ENCODE measurements at places on chromosomes 12 and 14.

- H3K36me3 ChIP-seq = no peaks in the 10 kb centered on the region
- no peak for DNase-seq
- H3K4me3 ChIP-seq = no peak overlapping the region
These were observed 189.6 kb upstream of the SFSWAP start for GRCh38 chr12:131521326-131521725.

DNA sequence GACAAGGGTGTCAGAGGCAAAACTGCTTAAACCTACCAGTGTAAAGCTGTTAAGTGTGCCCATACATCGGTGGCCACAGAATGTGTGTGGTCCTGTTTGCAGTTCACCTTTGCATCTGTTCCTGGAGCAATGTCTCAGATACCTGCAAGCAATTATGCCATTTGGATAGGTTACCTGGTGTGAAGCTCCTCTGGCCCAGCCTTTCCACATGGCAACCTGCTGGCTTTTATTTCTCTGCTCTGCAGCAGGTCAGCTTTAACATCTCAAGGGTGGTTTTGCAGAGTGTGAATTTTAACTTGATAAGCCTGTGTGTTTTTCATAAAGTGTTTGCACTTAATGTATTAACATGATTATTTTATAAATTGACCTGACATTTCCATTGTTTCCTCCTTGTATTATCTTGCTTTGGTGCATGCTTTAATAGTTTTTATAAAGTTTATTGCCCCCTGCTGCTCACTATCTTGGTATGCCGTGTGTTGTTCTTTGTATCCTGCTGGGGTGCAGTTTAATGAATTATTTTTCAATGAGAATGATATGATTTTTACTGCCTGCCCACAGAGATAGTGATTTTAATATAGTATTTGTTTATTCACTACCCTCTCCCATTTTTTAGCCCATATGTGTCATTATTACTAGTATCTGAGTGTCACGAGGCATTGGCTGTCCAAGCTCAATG lies 403.8 kb downstream of the NPAS3 start:
- H3K4me3 ChIP-seq = no peak overlapping the region
- no peak overlapping the region for H3K27ac ChIP-seq
- H3K36me3 ChIP-seq = peaks cover 2% of the 10 kb centered on the region
- H3K4me1 ChIP-seq = peaks cover 6% of the 10 kb centered on the region
- no peak for DNase-seq

GRCh38 chr12:122183588-122183940 lies 641 bp downstream of the LRRC43 start:
- H3K27me3 ChIP-seq = peaks cover 9% of the 10 kb centered on the region
- peaks cover 4% of the 10 kb centered on the region for H3K4me1 ChIP-seq
- DNase-seq = no peak
- no peaks in the 10 kb centered on the region for H3K36me3 ChIP-seq
- H3K4me3 ChIP-seq = peak overlapping the region; percentile 62

DNA sequence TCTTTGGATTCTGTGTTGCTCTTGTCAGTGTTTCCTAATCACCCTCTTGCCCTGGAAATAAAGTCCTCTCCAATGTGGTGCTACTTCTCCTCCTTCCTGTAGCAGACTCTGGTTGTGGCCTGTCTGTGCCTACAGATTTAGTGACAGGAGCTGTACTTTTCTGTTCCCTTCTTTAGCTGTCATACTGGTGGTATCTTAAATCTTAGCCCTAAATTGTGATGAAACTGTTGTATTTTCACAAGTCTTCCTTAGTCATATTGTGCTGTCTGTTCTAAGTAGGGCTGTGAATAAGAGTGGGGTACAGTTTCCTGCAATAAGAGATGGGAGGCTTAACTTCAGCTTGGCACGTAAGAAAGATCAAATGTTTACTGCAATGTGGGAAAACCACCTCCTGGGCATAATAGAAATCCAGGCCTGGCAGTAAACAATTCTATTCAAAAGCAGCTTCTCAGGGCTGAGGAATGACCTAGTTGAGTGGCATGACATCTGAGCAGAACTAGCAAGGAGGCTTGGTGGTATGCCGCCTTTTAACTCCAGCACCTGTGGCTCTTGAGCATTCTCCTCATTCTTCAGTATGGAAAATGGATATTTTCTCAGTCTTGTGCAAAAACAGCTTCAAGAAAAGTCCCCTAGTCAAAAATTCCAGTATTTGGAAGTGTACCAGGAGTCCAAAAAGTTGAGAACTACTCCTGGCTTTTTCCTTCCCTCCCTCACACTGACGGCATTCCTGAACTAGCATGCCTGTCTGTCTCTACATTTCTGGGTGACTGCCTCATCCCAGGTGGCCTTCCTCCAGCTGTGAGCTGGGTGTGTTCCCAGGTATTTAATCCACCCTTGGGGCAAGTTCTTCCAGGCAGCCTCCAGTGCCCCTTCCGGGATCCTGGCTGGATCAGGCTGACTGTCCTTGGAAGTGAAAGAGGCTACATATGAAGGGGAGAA lies 19.5 kb downstream of the ANO6 start:
- H3K27ac ChIP-seq = peak overlapping the region; percentile 90
- H3K4me3 ChIP-seq = no peak overlapping the region
- no peaks in the 10 kb centered on the region for H3K27me3 ChIP-seq
- peaks cover 53% of the 10 kb centered on the region for H3K4me1 ChIP-seq
- H3K36me3 ChIP-seq = peaks cover 10% of the 10 kb centered on the region

DNA sequence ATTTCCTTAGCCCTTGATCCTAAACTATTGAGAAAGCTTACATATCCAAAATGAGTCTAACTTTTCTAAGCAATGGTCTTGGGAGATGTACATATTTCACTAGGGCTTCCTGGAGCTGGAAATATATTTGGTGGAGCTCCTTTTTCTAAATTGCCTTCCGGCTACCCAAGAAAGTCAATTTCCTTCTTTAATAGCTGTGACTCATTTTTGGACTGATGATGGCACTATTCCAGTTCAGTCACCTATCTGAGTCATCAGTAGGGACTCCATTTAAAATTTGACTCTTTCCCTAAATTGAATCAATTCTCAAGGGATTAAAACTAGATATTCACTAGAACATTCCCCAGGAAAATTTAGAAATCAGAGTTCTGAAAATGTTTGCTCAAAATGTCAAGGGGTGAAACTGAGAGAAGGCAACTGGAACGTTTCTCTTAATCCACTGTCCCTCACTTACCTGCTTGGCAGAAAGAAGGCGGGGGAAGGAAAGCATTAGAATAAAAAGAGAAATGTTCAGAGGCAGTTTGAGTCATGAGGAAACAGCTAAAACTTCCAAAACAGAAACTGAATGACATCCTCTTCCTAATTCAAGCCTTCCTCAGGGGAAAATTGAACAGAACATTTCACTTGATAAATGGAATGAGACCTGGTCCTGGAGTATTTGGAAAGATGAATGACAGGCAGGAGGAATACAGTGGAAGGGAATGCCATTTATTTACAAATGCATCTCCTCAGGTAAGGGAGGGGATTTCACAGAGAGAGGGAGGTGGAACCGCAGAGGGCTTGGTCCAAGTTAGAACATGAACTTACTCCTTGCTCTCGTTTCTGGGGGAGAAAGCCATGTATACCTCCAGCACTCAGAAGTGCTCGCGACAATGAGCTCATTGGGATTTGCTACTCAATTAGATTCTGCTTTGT lies 91.2 kb downstream of the RGS6 start:
- H3K36me3 ChIP-seq = no peaks in the 10 kb centered on the region
- H3K4me1 ChIP-seq = no peaks in the 10 kb centered on the region
- DNase-seq = no peak
- H3K27ac ChIP-seq = no peak overlapping the region
- H3K4me3 ChIP-seq = no peak overlapping the region

- no peaks in the 10 kb centered on the region for H3K4me1 ChIP-seq
- DNase-seq = no peak
- H3K27ac ChIP-seq = no peak overlapping the region
- no peak overlapping the region for H3K4me3 ChIP-seq
These were observed 2.8 kb downstream of the SLC25A47 start for GRCh38 chr14:100325958-100326357.

DNA sequence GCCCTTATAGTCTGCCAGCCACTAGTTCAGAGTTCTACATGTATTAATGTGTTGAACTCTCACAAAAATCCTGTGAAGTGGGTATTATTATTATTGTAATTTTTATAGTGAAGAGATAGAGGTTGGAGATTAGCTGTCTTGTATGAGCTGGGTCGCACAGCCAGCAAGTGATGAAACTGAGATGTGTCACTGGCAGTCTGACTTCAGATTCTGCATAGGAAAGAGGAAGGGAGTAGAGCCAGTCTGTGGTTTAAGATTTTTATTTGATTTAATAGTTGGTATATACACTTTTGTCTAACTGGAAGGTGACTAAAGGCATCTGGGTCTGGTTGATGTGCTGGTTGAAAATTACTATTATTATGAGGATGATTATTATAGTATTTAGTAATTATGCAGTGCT lies 5.8 kb upstream of the FRS2 start:
- H3K27ac ChIP-seq = no peak overlapping the region
- no peaks in the 10 kb centered on the region for H3K36me3 ChIP-seq
- no peaks in the 10 kb centered on the region for H3K27me3 ChIP-seq
- no peak for DNase-seq
- peaks cover 10% of the 10 kb centered on the region for H3K4me1 ChIP-seq

DNA sequence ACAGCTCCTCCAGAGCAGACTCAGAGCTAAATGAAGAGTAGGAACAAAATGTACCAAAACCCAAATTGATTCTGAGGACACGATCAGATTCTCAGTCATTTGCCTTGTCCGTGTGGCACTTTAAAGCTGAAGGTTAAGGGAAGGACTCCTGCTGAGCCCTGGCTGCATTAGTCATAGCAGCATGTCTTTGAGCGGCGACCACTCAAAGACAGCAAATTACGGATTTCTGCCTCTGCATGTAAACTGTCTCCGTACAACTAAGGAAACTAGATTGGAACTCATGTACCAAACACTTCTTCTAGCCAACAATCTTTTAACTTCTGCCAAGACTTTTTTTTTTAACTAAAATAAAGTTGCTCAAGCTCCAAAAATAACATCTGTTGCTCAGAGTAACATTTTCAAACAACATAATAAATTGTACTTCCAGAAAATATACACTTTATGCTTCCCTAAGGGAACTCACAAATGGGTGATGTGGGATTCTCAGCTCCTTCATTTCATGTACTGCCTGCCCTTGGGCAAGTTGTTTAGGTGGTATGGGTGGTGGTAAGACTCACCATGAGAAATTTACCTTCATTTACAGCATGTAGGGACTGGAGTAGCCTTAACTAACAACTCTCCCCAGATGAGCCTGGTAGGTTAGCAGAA lies 56.1 kb downstream of the RERG start:
- no peaks in the 10 kb centered on the region for H3K36me3 ChIP-seq
- no peak overlapping the region for H3K27ac ChIP-seq
- H3K4me1 ChIP-seq = no peaks in the 10 kb centered on the region
- H3K27me3 ChIP-seq = no peaks in the 10 kb centered on the region
- no peak overlapping the region for H3K4me3 ChIP-seq
- no peak for DNase-seq

DNA sequence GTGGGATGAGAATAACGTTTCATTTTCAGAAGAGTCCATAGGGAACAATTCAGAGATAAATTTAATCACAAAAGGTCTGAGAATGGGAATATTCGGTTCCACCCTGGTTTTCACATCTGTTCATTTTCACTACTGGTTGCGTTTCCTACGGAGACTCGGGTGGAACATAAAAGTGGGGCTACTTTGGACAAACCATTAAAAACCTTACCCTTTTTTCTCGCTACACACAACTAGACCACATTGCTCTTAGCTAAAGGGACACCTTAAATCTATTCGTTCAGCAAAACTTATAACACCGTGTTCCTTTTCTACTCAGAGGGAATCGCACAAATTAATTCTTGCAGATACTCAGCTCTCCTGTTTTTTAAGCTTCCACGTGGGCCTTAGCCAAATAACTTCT lies 1.0 kb upstream of the SUDS3 start:
- H3K4me1 ChIP-seq = peaks cover 40% of the 10 kb centered on the region
- H3K27ac ChIP-seq = no peak overlapping the region
- peaks cover 26% of the 10 kb centered on the region for H3K27me3 ChIP-seq
- no peak for DNase-seq
- no peaks in the 10 kb centered on the region for H3K36me3 ChIP-seq

- peaks cover 27% of the 10 kb centered on the region for H3K4me1 ChIP-seq
- DNase-seq = no peak
- no peak overlapping the region for H3K27ac ChIP-seq
- no peak overlapping the region for H3K4me3 ChIP-seq
These were observed 156.5 kb downstream of the PRKCH start for GRCh38 chr14:61477712-61478462.

GRCh38 chr12:108595711-108596647 lies 1.9 kb downstream of the TMEM119 start:
- no peak overlapping the region for H3K4me3 ChIP-seq
- H3K27ac ChIP-seq = no peak overlapping the region
- no peak for DNase-seq
- no peaks in the 10 kb centered on the region for H3K36me3 ChIP-seq

DNA sequence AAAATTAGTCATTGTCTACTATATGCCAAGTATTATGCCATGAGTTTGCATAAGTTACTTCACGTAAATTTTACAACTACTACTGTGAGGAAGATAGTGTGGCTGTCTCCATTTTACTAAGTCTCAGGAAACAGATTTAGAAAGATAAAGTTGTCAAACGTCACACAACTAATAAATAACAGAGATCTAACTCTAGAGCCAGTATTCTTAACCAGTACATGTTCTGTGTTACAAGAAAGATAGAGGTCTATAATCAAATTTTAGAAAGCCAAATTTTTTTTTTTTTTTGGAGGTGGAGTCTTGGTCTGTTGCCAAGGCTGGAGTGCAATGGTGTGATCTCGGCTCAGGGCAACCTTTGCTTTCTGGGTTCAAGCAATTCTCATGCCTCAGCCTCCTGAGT lies 14.2 kb downstream of the CLEC4C start:
- H3K4me1 ChIP-seq = peaks cover 19% of the 10 kb centered on the region
- no peaks in the 10 kb centered on the region for H3K36me3 ChIP-seq
- H3K27ac ChIP-seq = no peak overlapping the region
- no peak overlapping the region for H3K4me3 ChIP-seq
- no peak for DNase-seq

GRCh38 chr12:27333403-27334009 lies 870 bp downstream of the BMAL2 start:
- H3K4me1 ChIP-seq = peaks cover 19% of the 10 kb centered on the region
- H3K27ac ChIP-seq = no peak overlapping the region
- H3K4me3 ChIP-seq = peak overlapping the region; percentile 92
- peak; percentile 10 for DNase-seq

DNA sequence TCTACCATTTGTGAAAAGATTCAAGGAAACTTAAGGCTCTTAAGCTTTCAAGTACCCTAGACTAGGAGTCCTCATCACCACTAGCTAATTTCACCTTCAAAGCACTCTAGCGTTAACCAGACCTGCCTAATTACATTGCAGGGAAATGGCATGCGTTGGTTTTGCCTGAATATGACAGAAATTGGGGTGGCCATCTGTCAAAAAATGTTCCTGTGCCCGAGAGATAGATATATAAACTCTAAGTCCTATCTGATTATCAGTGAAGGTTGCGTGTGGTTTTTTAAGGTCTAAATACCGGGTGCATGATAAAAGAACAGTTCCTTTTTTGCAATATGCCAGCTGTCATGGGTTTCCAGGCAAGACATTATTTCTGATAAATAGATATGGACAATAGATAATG lies 48.3 kb downstream of the SPRING1 start:
- H3K27me3 ChIP-seq = peaks cover 22% of the 10 kb centered on the region
- H3K36me3 ChIP-seq = no peaks in the 10 kb centered on the region
- no peak overlapping the region for H3K4me3 ChIP-seq
- DNase-seq = no peak
- H3K4me1 ChIP-seq = peaks cover 17% of the 10 kb centered on the region

- H3K36me3 ChIP-seq = peaks cover 9% of the 10 kb centered on the region
- no peak for DNase-seq
- H3K27me3 ChIP-seq = peaks cover 2% of the 10 kb centered on the region
- peaks cover 31% of the 10 kb centered on the region for H3K4me1 ChIP-seq
- no peak overlapping the region for H3K27ac ChIP-seq
These were observed 2.1 kb downstream of the TINF2 start for GRCh38 chr14:24240110-24240918.

- H3K27ac ChIP-seq = no peak overlapping the region
- peaks cover 15% of the 10 kb centered on the region for H3K4me1 ChIP-seq
- H3K27me3 ChIP-seq = no peaks in the 10 kb centered on the region
- DNase-seq = no peak
- no peaks in the 10 kb centered on the region for H3K36me3 ChIP-seq
These were observed 162.2 kb upstream of the EGLN3 start for GRCh38 chr14:34113005-34113511.

Measured in neural crest cell (in vitro differentiated cells).